ENCODE measurements at places on chromosomes 4 and X. TPM values are rescaled to one million over a fixed set of nuclear protein-coding genes. Genes with fewer than 3 reads are reported as not detected.

The HERC6 gene
- 8.4 TPM for total RNA-seq

The BCORL1 gene
- 0.97 TPM for total RNA-seq

The GRIA2 gene
- not detected for total RNA-seq

The ZNF630 gene
- total RNA-seq: 0.65 TPM

The H2BW2 gene
- not detected for total RNA-seq

The GAGE1 gene
- not detected for total RNA-seq

The TMPRSS11D gene
- total RNA-seq: not detected

The LRCH2 gene
- 4.2 TPM for total RNA-seq

The CTSO gene
- 6.4 TPM for total RNA-seq

The GPRASP1 gene
- 0.65 TPM for total RNA-seq

The CABS1 gene
- total RNA-seq: not detected

The BMX gene
- total RNA-seq: 141 TPM

The CT47B1 gene
- total RNA-seq: not detected

The CXorf38 gene
- total RNA-seq: 20.7 TPM

The CDKL5 gene
- 0.97 TPM for total RNA-seq

The NMU gene
- total RNA-seq: not detected

The UGT2B10 gene
- total RNA-seq: not detected

The COX7B2 gene
- total RNA-seq: not detected

The MAOA gene
- 20.8 TPM for total RNA-seq

The MTMR8 gene
- total RNA-seq: 0.15 TPM

The ADH7 gene
- not detected for total RNA-seq

The VEGFC gene
- 18.4 TPM for total RNA-seq

The SOWAHB gene
- total RNA-seq: not detected

The CT45A7 gene
- total RNA-seq: not detected

The CXXC4 gene
- total RNA-seq: 0.32 TPM

The CXorf49 gene
- total RNA-seq: not detected

The ABLIM2 gene
- total RNA-seq: under 0.01 TPM

The IL1RAPL1 gene
- 5.9 TPM for total RNA-seq

The CTAG2 gene
- total RNA-seq: not detected

The RS1 gene
- total RNA-seq: not detected

The LRP2BP gene
- total RNA-seq: 0.61 TPM

The CSAG2 gene
- total RNA-seq: not detected

The ARAP2 gene
- total RNA-seq: 3.3 TPM

The KCND1 gene
- 0.46 TPM for total RNA-seq

The SNCA gene
- total RNA-seq: 160 TPM

The ASB9 gene
- 33.5 TPM for total RNA-seq

The USP51 gene
- total RNA-seq: 1.7 TPM

The SCRG1 gene
- total RNA-seq: not detected

The SLC25A5 gene
- 250 TPM for total RNA-seq

The ETDB gene
- total RNA-seq: not detected

The NAP1L2 gene
- total RNA-seq: 0.65 TPM

The CLCN4 gene
- 15.6 TPM for total RNA-seq

The AMER1 gene
- 1.1 TPM for total RNA-seq

The DIPK2B gene
- 42.9 TPM for total RNA-seq

The RAB41 gene
- total RNA-seq: not detected

The ZCCHC12 gene
- total RNA-seq: not detected

All from epithelial cell of umbilical artery (primary cell).